ENCODE measurements at places on chromosomes 3 and 15.

- DNase-seq = no peak
Observed at GRCh38 chr3:73072634-73073033, 11.2 kb downstream of the EBLN2 start.

GRCh38 chr3:150450916-150451315 is 42.8 kb downstream of the TSC22D2 start:
- no peak for DNase-seq

DNA sequence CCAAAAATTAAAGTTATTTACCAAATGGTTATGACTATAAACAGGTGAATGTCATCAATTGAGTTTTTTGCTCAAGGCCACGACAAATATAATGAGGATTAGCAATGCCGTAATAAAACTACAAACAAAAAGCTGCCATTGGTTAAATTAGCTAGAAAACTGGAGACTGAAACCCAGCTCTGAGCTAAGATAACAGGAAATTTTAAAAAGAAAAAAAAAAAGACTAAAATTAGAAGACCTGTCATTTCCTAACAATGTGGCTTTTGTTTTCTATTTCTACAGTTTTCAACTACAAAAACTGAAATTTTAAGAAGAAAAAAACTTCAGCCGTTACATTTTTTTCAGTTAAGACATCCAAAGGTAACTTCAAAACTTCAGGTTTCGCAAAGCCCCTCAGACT is 9.7 kb downstream of the SLC12A6 start:
- no peak for DNase-seq

GRCh38 chr15:32685576-32685975 is 32.2 kb upstream of the GREM1 start:
- no peak for DNase-seq

DNA sequence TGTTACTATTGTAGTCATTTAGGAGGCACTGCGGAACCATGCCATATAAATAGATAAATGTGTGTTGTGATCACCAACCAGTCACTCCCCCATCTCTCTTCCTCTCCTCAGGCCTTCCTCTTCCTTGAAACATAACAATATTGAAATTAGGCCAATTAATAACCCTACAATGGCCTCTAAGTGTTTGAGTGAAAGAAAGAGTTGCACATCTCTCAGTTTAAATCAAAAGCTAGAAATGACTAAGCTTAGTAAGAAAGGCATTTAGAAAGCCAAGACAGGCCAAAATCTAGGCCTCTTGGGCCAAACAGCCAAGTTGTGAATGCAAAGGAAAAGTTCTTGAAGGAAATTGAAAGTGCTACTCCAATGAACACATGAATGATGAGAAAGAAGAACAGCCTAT is 8.1 kb upstream of the DNASE1L3 start:
- no peak for DNase-seq

DNA sequence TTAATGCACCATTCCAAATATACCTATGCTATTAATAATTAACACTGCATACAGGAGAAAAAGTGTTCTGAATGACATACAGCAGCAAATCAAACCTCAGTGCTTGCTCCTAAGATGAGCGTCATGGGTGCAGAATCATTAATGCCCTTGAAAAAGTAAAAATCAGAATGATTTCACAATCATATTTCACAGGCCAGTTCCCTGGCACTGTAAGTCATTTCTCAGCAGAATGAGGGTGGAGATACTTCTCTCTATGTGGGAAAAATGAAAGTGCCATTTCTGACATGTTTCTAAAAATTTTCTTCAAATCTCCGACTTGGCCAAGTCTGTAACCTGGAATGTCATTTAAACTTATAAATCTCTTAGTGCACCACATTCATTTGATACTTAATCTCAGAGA is 549.8 kb upstream of the AGTR1 start:
- DNase-seq = no peak

- DNase-seq = no peak
Observed at GRCh38 chr3:25582242-25582641, 82.5 kb downstream of the TOP2B start.

GRCh38 chr3:123609063-123609462 is 24.2 kb upstream of the HACD2 start:
- no peak for DNase-seq

DNA sequence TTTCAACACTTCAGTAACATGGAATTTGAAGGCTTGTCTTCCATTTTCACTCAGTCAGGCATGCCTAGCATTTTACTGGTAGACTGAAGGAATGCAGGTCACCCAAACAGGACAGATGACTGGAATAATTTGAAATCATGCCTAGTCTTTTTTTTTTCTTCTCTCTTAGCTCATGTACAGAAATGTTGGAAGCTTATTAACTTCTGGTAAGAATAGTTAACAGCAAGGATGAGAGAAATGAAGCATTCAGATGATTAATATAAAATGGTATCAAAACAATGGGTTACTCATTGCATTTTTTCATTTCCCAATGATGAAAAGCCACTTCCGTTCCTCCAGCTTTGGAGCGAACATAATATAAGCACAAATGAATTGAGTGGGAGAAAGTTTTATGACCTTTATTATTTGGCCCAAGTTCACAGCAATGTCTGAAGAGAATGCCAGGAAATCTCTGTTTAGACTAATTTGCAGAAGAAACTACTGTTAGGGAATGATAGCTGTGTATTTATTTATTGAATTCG is 431.6 kb upstream of the RASGRP1 start:
- no peak for DNase-seq

- DNase-seq = no peak
Observed at GRCh38 chr3:106827515-106828213, 549.6 kb upstream of the CCDC54 start.

DNA sequence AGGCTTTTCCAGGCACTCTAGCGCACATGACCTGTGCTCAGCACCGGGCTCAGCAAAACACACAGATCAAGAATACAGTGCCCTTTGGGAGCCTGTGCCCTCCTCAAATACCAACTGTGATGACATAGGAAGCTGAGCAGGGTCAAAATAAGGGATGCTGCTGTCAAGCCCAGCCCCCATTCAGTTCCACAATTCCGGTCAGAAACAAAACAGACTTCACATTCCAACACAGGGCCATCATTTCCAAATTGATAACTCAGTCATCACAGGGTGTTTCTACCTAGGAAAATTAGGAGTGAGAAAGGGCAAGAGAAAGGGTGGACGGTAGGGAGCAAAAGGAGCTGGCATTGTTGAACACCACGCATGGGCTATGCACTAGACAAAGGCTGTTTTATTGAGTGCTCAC is 158.4 kb upstream of the CCDC54 start:
- no peak for DNase-seq

GRCh38 chr3:140203510-140203909 is 268.5 kb downstream of the CLSTN2 start:
- DNase-seq = peak; percentile 86

DNA sequence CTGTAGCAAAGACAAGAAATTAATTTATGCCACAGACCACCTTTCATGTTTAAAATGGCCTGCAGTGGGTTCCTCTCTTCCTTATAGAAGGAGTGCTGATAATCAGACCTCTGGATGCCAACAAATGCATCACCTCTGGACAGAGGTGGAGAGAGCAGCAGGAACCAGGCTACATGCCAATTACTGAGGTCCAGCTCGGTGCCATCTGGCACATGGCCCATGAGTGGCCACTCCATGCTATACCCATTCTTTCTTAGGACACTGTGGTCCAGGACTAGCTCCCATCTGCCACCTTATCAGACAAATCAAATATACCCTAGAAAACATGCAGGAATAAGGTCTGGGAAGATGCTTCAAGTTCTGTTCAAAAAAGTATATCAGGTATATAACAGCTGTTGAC is 60.7 kb downstream of the TBC1D2B start:
- no peak for DNase-seq

- no peak for DNase-seq
Observed at GRCh38 chr3:72269475-72269874, 484.5 kb upstream of the PROK2 start.

DNA sequence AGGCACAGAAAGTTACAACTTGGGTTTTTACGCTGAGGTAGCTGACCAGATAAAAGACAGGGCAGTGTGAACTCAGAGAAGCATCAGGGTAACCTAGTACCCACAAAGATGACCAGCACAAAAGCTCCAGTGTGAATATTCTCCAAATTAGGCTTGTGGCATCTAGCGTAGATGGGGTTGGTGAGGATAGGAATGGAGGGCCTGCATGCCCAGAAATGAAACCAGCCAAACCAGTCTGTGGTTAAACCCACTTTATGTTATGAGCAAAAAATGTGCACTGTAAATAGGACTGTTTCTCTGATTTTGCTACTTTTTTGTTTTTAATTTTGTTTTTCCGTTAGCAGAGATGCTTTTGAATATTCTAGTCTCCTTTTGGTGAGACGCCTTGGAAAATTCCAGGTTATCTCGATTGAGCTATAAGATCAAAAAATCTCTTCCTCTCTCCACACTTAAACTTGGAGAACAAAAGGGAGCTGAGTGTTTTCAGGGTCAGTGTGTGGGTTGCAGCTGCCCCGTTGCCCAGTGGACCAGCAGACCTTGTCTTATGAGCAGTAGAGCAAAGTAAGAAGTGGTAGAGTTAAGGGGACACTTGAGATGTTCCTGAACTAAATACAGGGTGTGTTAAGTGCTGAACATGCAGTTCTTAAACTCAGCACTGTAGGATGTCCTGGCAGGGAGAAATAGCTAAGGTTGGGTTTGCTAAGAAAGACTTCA is 132.9 kb downstream of the C3orf38 start:
- no peak for DNase-seq

DNA sequence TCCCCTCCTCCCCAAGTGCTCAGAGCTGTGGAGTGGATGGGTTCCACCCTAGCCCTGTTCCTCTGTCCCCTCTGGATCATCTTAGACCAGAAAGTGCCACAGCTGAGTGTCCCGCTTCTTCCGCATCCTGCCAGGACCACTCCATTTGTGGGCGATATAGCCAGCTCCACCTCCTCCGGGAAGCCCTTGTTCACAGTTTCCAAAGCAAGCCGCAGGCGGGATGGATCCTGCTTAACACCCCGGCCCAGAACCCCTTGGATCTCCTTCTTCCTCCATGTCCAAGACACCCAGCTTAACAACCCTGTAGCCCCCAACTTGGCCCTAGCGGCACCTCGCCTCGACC is 490 bp upstream of the ALAS1 start:
- no peak for DNase-seq
